ENCODE measurements at places on chromosomes 4 and X. TPM values are rescaled to one million over a fixed set of nuclear protein-coding genes. Genes with fewer than 3 reads are reported as not detected.
A peak's percentile ranks its signal among the peaks of the same experiment; 100 is the strongest.

Gene IL3RA
- 5.4 TPM for polyA plus RNA-seq

DNA sequence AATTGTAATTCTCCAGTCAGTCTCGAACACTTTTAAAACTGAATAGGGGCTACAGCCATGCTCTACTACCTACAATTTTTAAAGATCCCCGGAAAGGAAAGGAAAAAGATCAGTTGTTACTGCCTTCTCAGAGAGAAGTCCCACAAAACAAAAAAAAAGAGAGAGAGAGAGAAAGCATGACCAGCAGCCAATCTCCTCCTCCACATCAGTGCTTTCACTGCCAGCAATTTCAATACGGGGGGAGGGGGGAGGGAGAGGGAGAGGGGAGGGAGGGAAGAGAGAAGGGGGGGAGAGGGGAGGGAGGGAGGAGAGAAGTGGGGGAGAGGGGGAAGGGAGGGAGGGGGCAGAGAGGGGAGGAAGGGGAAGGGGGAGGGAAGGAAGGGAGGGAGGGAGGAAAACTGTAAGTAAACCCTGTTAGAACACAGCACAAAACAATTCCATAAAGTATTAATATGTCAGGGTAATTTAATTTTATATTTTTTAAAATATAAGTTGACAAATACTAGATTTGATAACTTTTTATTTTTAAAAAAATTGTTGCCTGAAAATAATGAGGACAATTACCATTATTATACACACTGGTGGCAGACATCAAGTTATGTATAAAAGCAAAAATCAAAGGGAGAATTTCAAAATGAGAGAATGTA lies 108.0 kb downstream of the LRBA start:
- H3K36me3 ChIP-seq = peaks cover 20% of the 10 kb centered on the region
- no peak overlapping the region for H3K27ac ChIP-seq
- no peak for DNase-seq
- no peaks in the 10 kb centered on the region for H3K27me3 ChIP-seq
- H3K4me1 ChIP-seq = no peaks in the 10 kb centered on the region
- H3K4me3 ChIP-seq = no peak overlapping the region

GRCh38 chr4:101348995-101349800 lies 1.9 kb upstream of the PPP3CA start:
- peaks cover 12% of the 10 kb centered on the region for H3K4me1 ChIP-seq
- peak; percentile 29 for DNase-seq
- H3K4me3 ChIP-seq = peak overlapping the region; percentile 70
- no peak overlapping the region for H3K27ac ChIP-seq

DNA sequence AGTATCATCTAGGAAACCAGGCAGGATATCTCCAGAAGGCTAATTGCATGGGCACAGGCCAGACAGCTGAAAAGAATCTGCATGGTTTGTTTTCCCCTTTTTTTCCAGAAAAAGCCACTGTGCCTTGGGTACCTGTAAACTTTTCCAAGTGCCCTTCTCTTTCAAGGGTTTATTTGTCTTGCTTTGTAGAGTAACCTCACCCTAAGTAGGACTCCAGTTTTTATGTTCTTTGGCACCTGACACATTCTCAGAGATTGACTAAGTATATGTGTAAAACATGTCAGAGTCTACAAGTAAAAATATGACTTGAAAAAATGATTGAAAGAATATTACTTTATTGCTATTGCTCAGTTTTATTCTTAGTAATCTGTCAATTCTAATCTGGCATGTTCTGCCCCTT lies 70.7 kb upstream of the TEX13C start:
- no peak overlapping the region for H3K27ac ChIP-seq
- H3K4me3 ChIP-seq = no peak overlapping the region
- DNase-seq = no peak
- no peaks in the 10 kb centered on the region for H3K36me3 ChIP-seq

DNA sequence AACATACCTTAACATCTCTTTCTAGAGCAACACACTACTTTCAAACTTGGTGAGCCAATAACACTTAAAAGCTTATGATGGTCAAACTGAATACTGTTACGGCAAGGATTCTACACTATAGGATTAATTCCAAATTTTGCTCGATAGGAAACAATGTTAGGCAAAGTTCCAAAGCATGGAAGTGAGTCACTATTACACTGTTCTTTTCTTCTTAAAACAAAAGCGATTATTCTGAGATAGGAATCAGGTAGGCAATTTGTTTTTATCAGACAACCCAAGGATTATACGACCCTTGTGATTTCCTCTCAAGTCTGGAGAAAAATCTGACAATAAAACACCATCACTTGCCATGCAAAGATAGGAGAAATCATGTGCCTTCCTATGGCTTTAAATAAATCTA lies 81.5 kb downstream of the HUWE1 start:
- peaks cover 45% of the 10 kb centered on the region for H3K36me3 ChIP-seq
- no peak overlapping the region for H3K4me3 ChIP-seq
- no peaks in the 10 kb centered on the region for H3K27me3 ChIP-seq
- H3K4me1 ChIP-seq = no peaks in the 10 kb centered on the region
- no peak for DNase-seq

DNA sequence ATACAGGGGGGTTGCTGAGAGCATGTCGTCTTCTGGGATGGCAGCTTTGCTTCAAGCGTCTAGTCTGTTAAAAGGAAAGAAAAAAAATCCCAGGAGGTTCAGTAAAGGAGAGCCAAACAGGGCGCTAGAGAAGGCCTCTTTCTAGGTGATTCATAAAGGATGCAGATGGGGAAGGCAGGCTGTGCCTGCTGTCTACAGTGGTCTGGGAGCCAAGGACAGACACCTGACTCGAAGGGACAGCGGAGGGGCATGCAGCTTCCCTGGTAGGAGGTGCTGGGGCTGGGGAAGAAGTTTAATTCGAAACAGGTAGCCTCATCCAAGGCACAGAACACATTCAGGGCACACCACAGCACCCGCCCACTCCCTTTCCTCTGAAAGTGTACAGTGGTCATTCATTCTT lies 19.9 kb downstream of the BCOR start:
- DNase-seq = no peak

DNA sequence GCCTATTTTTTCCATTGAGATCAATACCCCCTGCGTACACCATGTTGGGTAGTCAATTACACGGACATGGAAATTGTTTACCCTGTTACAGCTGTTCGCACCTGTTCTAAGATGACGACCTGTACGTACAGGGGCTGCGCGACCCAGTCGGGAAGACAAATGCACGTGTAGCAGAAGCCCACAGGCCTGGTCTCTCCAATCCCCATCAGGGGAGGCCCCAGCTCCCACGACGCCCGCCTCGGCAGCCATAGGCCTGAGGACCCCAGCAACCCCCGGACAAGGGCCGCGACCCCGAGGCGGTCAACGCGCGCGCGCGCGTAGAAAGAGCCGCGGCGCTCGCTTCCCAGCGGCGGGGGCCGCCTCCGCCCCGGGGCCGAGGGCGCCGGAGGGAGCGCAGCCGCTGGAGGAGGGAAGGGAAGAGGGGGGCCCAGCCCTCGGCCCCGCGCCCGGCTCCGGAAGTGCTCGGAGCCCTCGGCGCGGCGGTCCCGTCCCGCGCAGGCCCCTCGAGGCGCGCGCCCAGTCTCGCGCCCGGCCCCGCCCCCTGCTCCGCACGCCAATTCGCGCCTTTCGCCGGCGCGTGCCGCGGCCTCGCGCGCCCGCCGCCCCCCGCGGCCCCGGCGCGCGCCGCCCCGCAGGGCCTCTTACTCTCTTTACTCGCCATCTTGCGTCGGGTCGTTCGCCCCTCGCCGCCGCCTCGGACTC lies 618 bp downstream of the RBBP7 start:
- H3K4me3 ChIP-seq = peak overlapping the region; percentile 85
- peak; percentile 58 for DNase-seq
- H3K4me1 ChIP-seq = peaks cover 10% of the 10 kb centered on the region
- peaks cover 6% of the 10 kb centered on the region for H3K36me3 ChIP-seq
- H3K27ac ChIP-seq = peak overlapping the region; percentile 99
- H3K27me3 ChIP-seq = no peaks in the 10 kb centered on the region

- H3K27ac ChIP-seq = no peak overlapping the region
- H3K4me3 ChIP-seq = no peak overlapping the region
- no peaks in the 10 kb centered on the region for H3K36me3 ChIP-seq
- H3K27me3 ChIP-seq = no peaks in the 10 kb centered on the region
- no peaks in the 10 kb centered on the region for H3K4me1 ChIP-seq
Observed at GRCh38 chr4:110106931-110107296, 91.5 kb downstream of the ELOVL6 start.

DNA sequence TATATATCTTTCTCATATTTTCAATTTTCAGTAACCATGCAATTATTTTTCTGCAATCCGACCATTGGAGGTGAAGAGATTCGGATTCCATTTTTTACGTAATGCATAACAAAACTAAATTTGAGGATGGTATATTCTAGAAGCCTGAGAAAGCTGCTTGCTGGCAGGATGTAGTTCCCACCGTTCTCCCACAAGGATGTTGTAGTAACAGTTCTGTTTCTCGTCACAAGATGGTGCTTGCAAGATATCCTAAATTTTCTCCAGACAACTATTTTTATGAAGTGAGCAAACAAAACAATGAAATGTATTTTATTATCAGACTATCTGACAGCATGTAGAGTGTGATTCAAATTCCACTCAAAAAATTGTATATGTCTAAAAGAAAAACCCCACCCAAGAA lies 10.7 kb downstream of the PWWP3B start:
- H3K4me3 ChIP-seq = no peak overlapping the region
- DNase-seq = no peak
- no peaks in the 10 kb centered on the region for H3K27me3 ChIP-seq
- no peak overlapping the region for H3K27ac ChIP-seq
